ENCODE measurements at places on chromosomes 1 and 21. TPM values are rescaled to one million over a fixed set of nuclear protein-coding genes. Genes with fewer than 3 reads are reported as not detected.

The SIM2 gene
- not detected for total RNA-seq

The NUP210L gene
- under 0.01 TPM for total RNA-seq

The MROH7 gene
- 0.13 TPM for total RNA-seq

The SEMA4A gene
- total RNA-seq, result 0.51 TPM

The HES2 gene
- 17.6 TPM for total RNA-seq

The TMEM52 gene
- total RNA-seq, result 0.13 TPM

The SELENBP1 gene
- 0.13 TPM for total RNA-seq

The C1orf116 gene
- not detected for total RNA-seq

The REN gene
- total RNA-seq, result not detected

The DEPDC1 gene
- 4.6 TPM for total RNA-seq

The ASTN1 gene
- not detected for total RNA-seq

The UHMK1 gene
- total RNA-seq, result 46.4 TPM

The KCNJ9 gene
- not detected for total RNA-seq

The TNNI3K gene
- not detected for total RNA-seq

The FAM177B gene
- not detected for total RNA-seq

The C1orf226 gene
- 0.13 TPM for total RNA-seq

The XCL2 gene
- not detected for total RNA-seq

The BARHL2 gene
- total RNA-seq, result not detected

The CDCA8 gene
- total RNA-seq, result 8.1 TPM

The PWP2 gene
- total RNA-seq, result 13.1 TPM

The PBXIP1 gene
- 101 TPM for total RNA-seq

The CCDC27 gene
- total RNA-seq, result not detected

The NR5A2 gene
- 4.9 TPM for total RNA-seq

The C1orf56 gene
- total RNA-seq, result 1.0 TPM

The HPCAL4 gene
- not detected for total RNA-seq

The CRABP2 gene
- 0.25 TPM for total RNA-seq

Measured in dermis microvascular lymphatic vessel endothelial cell (primary cell).